ENCODE measurements at places on chromosomes 1 and 21.

GRCh38 chr1:183048087-183049085 is 25.2 kb downstream of the LAMC1 start:
- DNase-seq = no peak

GRCh38 chr1:58264462-58264861 is 282.1 kb downstream of the OMA1 start:
- DNase-seq = no peak

GRCh38 chr1:24507405-24507804 is 4.8 kb downstream of the RCAN3 start:
- DNase-seq = no peak

DNA sequence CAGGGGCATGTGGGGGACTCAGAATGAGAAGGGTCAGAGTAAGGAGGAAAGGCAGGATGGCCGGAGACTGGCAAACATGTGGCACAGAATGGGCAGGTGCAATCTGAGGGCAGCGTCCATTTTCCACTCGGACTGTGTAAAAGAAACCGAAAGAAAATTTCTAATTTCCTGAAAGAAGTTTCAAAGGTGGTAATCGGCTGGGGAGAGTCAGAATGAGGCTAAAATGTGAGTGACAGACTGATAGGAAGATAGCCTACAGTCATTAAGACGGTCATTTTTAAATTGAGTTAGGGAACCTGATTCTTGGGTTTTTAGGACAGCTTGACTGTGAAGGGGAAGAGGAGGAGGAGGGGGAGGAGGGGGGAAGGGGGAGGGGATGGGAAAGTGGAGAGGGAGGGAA is 23.6 kb downstream of the COA6 start:
- no peak for DNase-seq

DNA sequence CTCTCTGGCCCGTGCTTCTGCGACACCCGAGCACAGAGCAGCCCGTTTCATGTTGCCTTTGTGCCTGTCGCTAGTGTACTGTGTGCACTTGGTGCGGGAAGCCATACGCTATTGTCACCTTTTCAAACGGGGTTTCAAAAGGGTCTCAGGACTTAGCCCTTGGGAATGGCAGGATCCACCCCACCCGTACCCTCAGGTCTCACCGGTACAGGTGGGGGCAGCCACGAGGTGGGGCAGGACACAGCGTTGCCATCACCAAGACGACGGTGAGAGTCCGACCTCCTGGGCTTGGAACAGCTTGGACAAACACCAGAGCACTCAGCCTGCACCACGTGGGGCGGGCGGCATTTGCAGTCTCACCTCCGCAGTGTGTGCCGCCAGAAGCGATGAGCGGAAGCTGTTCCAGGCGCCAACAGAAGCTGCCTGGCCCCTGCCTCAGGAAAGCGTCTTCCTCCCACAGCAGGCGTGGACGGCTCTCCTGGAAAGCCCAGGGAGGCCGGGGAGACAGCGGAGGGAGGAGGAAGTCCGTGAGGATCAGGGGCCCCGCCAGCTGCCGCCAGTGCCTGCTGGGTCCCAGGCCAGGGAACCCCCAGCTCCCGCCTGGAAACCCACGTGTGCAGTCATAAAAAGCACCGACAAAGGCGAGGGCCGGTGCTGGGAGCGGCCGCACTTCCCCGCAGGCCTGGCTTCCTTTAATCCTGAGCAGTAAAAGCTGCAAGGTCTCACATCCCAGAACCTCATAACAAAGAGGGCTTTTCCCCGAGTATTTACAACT is 131.3 kb upstream of the ARHGEF16 start:
- no peak for DNase-seq

GRCh38 chr1:27427816-27428315 is 35.4 kb downstream of the GPR3 start:
- DNase-seq = no peak

GRCh38 chr21:29514652-29515247 is 216.0 kb downstream of the BACH1 start:
- no peak for DNase-seq

DNA sequence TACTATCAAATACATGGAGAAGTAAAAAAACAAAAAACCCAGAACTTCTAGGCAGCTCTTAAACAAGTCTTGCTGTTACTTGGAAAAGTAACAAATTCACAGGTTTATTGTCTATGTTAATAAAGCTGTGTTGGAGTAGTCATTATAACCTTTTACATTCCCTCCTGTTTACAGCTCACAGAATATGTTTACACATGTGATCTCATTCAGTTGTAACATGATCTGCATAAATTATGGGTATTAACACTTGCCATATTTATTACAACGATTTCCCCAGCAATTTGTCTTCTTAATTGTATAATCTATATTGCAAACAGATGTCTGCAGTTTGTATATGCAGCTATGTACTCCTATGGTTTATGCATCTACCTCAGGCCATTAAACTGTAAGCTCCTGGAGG is 28.6 kb downstream of the ERG start:
- DNase-seq = no peak

GRCh38 chr1:203196371-203196770 is 9.9 kb upstream of the CHI3L1 start:
- DNase-seq = no peak

DNA sequence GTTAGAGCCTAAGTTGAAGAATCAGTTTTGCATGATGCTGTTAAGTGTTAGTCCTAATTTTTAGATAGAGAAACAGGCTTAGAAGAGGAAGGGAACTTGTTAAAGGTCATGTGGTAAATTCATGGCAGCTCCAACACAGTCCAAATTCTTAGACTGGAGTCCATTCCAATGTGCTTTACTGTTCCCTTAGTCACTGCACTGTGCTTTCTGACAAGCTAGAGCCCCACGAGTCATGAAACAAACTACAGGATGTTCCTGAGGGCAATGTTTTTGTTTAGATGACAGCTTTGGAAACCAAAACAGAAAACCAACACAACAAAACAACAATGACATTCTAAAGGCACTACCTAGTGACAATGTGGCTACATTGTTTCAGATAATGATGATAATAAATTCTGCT is 23.1 kb upstream of the RGS4 start:
- DNase-seq = no peak

GRCh38 chr1:79323239-79324025 is 316.9 kb upstream of the ADGRL4 start:
- no peak for DNase-seq

DNA sequence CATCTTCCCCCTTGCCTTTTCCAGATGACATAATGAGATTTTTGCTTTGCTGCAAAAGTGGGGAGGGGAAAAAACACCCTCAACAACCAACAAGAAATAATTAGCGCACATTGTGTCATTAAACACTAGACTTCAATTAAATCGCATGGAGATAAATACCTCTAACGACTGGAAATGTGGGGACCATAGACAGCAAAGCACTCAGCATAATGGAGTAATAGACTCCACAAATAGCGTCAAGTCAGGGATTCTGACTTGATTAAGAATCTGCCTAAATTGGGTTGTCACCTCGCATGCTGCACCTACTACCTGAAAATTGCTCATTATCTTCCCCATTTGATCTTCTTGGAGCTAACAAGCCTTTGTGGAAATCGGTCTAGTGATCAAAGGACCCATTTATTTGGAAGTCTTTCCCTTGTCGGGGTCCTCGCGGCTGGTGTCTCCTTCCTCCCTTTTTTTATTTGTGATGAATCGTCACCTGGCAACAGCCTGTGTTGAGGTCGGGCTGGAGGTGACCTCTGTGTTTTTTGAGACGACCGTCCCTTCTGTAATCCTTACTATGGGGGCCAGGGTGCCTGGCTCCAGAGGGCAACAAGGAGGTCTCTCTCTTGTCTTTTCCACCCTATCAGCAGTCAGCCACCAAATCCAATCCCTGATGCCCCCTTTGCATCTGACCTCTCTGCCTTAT is 75.3 kb upstream of the IGSF21 start:
- DNase-seq = no peak

DNA sequence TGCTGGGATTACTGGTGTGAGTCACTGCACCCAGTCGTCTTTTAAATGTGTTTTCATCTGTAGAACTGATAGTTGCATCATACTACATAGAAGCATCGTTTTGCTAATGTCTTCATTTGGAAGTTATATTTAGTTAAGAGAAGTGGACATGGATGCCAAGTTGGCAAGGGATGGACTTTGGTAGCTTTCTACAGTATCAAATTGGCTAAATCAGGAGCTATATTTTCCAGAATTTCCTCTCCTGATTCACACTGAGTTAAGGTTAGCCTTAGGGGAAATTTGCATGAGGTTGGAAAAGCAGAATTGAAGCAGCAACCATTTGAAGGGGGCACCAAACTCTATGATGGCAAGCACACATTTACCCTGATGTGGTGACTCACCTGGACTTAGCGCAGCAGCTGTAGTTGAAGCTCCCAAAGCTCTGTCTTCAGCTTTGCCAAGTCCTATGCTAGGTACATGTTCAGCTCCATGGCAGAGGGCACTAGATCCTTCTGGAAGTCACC is 43.9 kb downstream of the DUSP10 start:
- DNase-seq = no peak

DNA sequence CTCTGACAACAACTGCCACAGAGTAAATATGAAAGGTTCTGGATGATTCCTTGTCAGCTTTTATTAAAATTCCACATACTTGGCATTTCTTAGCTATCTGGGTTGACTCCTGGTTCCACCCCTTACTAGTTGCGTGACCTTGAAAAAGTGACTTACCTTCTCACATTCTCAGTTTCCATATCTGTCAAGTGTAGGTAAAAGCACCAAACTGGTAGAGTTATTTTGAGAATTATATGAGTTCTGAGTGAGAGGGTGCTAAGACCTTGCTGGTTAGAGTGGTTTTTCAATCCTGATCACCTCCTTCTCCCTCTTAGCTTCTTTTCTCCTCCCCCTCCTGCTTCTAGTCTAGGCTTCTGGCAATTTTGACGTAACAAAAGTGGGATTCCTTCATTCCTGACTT is 83.4 kb upstream of the ABCD3 start:
- DNase-seq = no peak

Measured in activated naive CD8-positive, alpha-beta T cell treated with anti-CD3 and anti-CD28 coated beads, Interleukin-2, amount 50 U/mL, for 16 hours (primary cell).